ENCODE measurements at places on chromosomes 5 and 9.
A peak's percentile ranks its signal among the peaks of the same experiment; 100 is the strongest.

GRCh38 chr5:99911971-99912370, 623.2 kb upstream of the FAM174A start:
- DNase-seq, result no peak

DNA sequence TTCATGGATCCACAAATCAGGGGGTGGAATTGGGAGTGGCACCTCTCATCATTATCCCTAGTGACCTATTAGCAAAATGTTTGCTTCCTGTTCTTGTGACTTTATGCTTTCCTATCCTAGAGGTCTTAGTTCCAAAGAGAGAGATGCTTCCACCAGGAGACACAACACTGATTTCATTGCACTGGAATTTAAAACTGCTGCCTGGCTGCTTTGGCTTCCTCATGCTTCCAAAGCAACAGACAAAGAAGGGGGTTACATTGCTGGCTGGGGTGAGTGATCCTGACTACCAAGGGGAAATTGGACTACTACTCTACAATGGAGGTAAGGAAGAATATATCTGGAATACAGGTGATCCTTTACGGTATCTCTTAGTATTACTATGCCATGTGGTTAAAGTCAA, 69.2 kb upstream of the SH3GL2 start:
- DNase-seq, result no peak

- no peak for DNase-seq
Measured at GRCh38 chr9:116870566-116870965, 183.5 kb downstream of the TRIM32 start.

DNA sequence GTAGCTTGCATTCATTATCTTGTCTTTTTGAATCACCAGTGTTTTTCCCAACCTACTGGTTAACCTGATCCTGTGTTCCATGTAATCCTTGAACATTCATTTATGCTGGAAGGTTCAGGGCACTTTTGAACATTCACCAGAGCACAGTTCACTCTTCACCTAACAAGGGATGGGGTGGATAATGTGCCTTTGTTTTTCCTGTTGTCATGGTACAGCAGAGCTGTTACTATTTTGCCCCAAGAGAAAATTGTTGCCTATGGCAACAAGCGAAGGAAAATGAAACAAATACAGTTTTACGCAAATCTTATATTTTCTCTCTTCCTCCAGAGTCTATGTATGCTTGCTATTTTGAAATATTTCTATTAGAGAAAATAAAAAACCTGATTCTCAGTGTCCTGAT, 60.3 kb upstream of the RIOK2 start:
- DNase-seq, result no peak

DNA sequence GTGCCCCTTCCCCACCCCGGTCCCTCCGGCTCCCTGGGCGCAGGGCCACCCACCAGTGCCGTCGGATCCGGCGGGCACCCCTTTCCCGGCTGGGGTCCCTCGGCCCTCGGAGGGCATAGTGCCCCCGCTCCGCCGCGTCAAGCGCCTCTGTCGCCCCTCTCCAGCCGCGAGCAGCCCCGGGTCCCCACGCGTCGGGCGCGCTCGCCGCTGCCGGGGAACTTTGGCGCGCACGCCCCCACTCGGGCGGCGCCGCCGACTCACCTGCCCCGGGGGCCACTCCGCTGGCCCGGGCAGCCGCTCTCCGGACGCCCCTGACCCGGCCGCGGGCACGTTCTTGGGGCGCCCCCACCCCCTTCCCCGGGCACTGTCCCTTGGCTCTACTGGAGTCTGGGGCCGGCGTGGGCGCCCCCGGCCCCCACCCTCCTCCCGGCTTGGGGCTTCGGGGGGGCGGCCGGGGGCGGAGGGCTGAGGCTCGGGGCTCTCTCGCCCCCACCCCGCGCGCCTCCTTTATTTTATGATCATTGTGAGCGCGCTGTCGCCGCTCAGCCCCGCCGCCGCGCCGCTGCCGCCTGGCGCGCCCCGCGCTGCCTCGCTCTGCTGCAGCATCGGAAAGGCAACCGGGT, 1.1 kb upstream of the FAM78A start:
- no peak for DNase-seq

- DNase-seq, result no peak
Measured at GRCh38 chr9:100774962-100775361, 197.1 kb downstream of the CAVIN4 start.

DNA sequence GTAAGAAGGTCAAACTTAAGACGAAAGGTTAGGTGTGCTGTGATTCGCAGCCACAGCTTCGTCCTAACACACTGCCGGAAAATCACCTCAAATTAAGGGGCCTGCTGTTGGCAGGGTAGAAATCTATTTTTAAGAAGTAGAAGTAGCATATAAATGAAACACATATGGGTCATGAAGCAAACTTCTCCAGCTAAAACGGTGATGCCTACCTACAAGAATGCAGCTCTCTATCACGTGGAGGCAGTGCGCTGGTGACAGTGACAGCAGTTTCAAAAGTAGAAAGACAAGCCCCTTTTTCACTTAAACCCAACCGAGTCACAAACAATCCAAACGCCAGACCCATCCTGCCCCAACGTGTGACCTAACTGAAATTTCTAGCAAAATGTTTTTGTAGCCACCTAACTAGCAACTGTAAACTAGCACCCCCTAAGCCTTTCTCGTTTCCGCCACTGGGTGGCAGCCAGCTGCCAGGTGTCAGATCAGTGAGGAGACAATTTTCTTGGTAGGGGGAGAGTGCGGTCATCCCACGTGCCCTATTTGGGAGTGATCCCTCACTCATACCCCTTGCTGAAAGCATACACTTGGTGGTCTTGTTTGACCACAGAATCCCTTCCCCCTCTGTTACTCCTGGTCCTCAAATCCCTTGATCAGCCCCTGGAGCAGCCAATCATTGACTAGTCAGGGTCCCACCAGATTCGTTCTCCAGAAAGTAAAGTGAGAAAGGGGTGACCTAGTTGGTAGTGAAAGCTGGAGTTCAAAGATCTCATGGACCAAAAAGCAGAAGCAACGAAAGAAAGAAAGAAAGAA, 71.8 kb upstream of the MAMDC2 start:
- peak; percentile 25 for DNase-seq

GRCh38 chr5:34452170-34452828, 203.8 kb upstream of the RAI14 start:
- no peak for DNase-seq

DNA sequence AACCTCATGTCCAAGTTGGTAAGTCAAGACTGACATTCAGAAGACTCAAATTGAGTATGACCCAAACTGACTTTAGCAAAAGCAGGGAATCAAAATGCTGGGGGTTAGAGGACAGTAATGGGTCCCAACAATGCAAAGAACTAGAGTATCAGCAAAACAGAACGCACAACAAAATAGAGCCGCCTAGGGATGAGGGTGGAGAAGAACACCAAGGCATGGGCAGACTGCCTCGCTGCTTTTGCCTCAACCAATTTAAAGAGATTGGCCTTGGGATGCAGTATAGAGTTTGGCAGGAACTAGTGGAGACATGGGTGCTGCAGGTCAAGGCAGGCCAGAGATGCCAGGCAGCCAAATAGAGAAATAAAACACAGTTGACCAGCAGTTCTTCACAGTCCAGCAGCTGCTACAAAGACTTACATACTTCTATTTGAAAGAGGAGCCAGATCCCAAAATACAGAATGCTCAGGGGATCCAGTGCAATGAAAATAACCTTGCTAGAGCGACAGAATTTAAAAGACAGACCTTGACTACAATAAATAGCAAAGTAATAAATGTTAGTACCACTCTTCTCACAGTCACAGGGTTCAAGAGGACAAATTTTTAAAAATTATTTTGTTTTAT, 83.9 kb upstream of the NIPBL start:
- no peak for DNase-seq

GRCh38 chr9:112175796-112176315, 759 bp upstream of the SUSD1 start:
- DNase-seq, result no peak

DNA sequence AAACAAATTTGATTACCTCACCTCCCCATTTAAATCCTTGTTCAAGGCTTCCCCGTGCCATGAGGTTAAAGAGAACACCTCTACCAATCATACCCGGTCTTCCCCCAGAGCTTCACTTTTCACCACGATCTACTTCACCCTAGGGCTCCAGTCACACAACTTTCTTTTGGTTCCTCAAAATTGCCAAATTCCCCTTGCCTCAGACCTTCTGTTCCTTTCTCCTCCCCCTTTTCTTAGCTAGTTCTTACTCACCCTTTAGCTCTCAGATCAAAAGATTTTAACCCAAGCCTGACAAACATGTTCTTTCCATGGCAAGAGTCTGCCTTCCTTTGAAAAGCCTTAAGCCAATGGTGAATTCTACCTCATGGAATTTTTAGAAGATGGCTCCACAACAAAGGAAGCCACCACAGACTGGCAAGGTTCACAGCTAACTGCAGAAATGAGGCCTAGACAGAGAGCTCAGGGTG, 56.7 kb downstream of the MAPKAP1 start:
- no peak for DNase-seq

DNA sequence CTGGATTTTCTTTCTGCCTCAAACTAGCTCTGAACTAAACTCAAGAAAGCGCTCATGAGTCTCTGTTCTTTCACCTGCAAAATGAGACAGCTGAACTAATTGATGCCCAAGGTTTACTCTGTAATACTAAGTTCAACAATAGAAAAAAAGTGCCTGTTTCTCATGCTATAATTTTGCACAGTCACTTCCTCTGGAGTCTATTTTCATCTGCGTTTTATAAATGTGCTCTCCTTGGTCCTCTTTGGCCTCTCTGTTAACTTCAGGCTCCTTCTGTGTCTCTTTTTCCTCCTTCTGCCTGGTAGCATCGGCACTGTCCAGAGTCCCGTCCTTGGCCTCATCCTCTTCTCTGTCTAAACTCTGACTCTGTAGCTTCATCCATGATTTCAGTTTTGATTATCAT, 311.9 kb upstream of the TLE4 start:
- no peak for DNase-seq

DNA sequence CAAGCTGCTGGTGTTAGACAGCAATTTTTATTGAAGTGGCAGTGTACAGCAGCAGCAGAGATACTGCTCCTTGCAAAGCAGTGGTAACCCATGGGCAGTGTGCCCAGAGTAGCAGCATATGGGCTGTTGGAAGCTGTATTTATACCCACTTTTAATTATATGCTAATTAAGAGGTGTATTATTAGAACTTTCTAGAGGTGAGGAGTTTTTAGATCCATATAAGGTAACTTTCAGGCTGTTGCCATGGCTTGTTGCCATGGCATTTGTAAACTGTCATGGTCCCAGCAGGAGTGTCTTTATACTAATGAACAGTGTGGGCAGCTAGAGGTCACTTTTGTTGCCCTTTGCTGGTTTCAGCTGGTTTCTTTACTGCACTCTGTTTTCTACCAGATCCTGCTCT, 3.7 kb upstream of the PJA2 start:
- DNase-seq, result no peak

DNA sequence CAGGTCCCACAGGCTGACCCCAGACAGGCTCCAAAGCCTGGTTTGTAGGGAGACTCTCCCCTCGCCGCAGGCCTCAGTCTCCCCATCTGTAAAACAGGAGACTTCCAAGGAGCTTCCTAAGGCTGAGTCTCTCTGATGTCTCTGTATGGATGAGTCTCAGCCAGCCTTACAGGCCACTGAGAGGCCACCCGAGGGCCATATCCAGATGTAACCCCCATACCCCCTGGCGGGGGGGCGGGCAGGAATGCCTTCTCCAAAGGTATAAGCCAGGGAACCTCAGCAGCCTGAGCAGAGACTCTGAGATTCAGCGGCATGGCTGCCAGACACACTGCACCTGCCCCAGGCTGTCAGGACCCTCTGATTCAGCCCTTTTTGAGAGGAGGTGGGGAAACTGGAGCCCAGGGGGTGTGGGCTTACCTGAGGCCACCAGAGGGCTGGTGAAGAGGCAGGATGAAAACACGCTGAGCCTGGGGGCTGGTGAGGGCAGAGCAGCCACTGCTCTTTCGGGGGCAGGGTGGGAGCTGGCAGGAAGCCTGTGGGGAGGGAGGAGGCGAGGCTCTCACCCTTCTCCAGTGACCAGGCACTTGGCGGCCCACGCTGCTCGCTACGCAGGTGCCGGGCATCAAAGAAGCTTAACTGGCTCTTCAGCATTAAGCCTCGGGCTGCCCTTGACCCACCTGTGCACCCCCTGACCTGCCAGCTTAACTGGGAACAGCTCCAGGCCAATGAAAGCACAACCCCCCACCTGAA, 5.5 kb upstream of the SUSD3 start:
- no peak for DNase-seq

DNA sequence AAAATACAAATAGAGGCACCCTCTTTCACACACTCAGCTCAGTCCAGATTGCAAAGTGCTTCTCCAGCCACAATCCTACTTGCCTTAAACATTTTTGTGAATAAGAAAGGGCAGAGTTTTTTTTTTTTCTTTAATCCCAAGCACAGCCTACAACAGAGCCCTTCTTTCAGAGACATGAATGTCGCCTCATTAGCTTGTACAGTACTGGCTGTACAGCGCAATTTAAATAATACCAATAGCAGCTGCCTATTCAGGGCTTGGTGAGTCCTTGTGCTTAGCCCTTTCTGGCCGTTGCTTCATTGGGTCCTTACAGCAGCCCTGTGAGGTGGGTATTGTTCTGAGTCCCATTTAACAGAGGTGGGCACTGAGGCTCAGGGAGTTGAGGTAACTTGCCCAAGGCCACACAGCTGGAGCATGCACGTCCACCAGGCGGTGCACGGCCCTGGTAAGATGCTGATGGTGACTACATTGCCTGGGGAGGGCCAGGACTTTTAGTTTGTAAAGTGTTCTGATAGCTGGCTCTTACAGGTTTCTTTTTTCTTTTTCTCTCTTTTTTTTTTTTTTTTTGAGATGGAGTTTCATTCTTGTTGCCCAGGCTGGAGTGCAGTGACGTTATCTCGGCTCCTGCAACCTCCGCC, 23.1 kb downstream of the NDST1 start:
- DNase-seq, result no peak

DNA sequence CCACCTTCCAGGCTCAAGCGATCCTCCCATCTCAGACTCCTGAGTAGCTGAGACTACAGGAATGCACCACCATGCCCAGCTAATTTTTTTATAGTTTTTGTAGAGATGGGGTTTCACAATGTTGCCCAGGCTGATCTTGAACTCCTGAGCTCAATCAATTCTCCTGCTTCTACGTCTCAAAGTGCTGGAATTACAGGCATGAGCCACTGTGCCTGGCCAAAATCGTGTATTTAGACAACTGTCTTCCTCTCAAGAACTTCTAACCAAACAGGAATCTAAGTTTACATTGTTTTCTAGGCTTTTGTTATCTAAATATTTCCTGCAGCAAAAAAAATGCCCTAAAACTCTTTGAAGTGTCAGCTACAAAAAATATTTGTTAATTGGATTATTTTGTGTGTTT, 78.8 kb downstream of the NLN start:
- DNase-seq, result no peak

GRCh38 chr5:9283021-9283420, 262.9 kb downstream of the SEMA5A start:
- no peak for DNase-seq

GRCh38 chr9:111348821-111349271, 18.8 kb upstream of the OR2K2 start:
- no peak for DNase-seq

Data from CD4-positive, alpha-beta T cell treated with Interleukin-15 for 4 hours (primary cell).